ENCODE measurements at places on chromosomes 1 and 21.

- DNase-seq: peak; percentile 48
Measured at GRCh38 chr1:160171354-160171753, 19.0 kb upstream of the CASQ1 start.

DNA sequence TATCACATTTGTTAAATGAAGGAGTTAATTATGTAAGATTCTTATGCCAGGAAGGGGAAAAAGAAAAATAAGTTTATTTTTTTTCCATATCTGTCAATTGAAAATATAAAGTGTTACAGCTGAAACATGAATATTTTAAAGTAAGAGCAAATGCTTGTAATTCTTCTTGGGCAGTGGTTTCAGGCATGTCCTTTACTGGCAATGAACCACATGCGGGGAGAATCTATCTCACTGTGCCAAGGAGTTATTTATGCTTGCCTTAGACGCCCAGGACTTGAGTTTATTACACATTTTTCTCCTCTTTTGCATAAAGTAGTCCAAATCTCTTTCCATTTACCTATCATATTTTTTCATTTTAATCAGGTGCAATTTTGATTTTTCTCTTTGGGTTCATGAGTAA is 207.8 kb upstream of the NRIP1 start:
- no peak for DNase-seq

- no peak for DNase-seq
Measured at GRCh38 chr1:95027046-95027445, 45.7 kb downstream of the ALG14 start.

- peak; percentile 40 for DNase-seq
Measured at GRCh38 chr1:59076612-59077011, 220.3 kb upstream of the FGGY start.

DNA sequence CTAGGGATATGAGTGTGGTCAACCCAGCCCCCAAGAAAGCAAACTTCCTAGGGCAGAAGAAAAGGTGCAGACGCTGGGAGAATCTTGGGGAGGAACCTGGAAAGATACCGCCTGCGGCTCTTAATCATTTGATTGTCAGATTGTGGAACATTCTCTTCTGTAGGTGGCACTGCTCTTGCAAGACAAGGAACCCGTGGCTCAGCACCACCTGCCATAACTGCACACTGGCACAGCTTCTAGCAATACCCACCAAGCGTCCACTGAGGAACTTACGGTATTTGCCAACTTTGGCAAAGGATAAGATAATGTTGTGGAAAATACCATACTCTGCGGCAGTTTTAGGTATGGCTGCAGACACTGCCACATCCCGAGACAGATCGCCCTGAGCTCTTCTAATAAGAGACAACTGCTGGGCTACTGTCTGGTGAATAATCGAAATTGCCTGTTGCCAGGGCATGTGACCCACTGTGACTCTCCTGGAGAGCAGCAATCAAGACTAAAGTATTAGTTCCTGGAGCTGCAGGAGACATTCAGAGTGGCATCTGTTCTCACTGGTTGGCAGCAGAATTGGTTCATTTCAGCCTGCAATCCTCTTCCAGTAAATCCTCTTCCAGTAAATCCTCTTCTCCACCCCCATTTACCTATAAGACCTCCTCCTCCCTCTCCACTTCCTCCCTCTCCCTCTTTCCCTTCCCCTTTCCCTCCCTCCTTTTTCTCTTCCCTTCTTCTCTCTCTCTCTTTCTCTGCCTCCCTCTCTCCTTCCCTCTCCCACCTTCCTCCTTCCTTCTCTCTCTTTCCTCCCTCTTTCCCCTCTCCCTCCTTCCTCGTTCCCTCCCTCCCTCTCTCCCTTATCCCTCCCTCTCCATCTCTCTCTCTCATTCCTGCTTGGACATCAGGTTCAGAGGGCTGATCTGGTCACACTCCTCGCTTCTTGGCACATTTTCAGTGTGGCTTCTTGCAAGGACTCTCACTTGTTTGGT is 49.7 kb upstream of the B3GALT5 start:
- no peak for DNase-seq

- DNase-seq: no peak
Measured at GRCh38 chr1:14442669-14443068, 155.8 kb upstream of the KAZN start.

DNA sequence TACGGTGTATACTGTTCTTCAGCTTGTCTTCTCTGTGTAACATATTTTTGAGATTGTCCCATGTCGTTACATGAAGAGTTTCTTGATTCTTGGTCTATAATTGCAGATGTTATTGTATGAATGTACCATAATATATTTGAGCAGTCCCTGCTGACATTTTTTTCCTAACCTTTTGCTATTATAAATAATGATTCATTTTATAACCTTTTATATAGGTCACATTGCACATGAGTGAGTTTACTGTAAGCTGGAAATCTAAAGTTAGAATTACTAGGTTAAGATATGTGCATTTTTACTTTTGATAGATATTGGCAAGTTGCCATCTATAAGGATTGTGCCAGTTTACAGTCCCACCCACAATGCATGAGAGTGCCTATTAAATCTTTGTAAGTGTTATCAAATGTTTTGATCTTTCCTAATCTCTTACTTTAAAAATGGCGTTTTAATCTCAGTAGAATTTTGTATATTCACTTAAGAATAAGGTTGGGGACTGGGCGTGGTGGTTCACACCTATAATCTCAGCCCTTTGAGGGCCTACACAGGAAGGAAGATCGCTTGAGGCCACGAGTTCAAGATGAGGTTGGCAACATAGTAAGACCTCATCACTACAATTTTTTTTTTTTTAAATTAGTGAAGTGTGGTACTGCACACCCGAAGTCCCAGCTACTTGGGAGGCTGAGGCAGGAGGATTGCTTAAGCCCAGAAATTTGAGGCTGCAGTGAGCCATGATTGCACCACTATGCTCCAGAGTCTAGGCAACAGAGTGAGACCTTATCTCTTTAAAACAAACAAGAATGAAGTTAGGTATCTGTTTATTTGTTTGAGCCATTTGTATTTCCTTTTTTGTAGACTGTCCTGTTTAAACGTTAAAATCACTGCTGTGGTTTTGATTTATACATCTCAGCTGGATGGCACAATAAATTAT is 36.5 kb downstream of the ZMYM1 start:
- DNase-seq: no peak

DNA sequence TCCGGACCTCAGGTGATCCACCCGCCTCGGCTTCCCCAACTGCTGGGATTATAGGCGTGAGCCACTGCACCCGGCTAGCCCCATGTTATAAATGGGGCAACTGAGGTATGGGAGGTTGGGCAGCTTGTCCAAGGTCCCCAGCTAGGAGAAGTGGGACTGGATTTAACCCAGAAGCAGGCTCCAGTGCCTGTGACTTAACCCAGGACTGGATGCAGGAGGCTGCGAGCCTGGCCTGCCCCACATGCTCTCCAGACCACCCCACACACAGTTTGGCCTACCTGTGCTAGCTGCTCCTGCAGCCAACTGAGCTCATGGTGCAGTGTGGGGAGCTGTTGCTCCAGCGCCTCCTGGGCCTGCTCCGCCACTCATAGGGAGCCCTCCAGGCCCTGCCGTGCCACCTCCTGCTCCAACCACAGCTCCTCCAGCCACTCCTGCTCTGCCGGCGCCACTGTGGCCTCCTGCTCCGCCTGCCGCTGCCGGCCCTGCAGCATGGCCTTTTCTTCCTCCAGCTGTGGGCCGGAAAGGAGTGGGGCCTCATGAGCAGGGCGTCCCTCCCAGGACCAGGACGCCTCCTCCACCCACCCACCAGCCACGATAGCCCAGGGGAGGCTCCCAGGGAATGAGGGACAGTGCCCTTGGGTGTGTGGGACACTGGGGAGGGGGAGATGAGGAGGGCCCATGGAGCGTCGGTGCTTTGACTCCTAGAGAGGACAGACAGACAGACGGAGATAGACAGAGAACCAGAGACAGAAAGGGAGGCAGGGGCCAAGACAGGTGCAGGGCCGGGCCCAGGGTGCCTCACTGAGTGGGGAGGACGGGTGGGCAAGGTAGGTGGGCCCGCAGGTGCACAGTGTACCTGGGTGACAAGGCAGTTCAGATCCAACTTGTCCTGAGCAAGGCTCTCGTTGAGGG is 12.4 kb upstream of the NBPF1 start:
- no peak for DNase-seq

DNA sequence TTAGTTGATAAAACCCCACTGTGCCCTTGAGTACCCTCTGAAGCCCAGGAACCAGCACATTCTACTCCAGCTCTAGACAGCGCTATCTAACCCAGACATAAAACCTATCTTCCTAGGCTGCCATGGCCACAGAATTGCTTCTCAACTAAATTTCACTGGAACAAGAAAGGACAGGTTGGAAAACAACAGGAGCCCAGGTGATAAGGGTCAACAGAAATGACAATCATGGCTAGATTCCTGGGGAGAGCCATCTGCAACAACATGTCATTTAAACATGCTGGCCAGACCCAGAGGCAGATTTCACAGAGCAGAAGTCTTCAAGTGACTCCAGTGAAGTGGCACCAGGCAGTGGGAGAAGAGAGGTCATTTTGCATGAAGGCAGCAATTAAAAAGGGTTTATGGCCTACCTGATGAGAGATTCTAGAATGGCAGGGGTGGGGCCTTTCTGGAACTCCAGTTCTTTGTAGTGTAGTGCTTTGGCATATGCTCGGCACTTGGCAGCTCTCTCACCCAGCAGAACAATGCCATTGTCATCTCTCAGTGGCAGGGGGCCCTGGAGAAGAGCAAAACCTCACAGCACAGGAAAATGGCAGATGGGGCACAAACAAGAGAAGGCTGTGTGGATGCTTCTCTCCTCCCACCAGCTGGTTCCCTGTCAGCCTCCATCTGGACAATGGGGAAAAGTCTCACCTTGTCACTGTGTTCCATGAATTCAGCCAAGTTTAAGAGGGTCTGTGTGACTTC is 9.9 kb downstream of the ANGPTL7 start:
- no peak for DNase-seq

- peak; percentile 38 for DNase-seq
Measured at GRCh38 chr1:231359113-231359512, 21.0 kb downstream of the SPRTN start.

- no peak for DNase-seq
Measured at GRCh38 chr1:206512851-206513180, 5.5 kb downstream of the RASSF5 start.

DNA sequence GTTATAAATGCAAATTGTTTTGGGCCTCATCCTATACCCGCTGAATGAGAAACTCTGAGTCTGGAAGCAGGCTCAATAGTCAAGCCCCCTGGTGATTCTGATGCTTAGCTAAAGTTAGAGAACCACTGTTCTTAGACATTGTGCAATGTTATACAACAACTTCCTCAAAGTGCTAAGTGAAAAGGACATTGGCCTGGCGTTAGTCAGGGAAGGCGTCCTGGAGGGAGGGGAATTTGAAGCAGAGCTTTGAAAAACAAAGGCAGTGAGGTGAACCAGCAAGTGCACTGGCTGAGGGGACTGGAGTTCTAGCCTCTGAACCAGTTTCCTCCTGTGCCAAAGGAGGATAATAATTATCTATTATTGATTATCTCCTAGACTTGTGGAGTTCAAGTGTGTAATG is 5.1 kb downstream of the CD1D start:
- DNase-seq: no peak

DNA sequence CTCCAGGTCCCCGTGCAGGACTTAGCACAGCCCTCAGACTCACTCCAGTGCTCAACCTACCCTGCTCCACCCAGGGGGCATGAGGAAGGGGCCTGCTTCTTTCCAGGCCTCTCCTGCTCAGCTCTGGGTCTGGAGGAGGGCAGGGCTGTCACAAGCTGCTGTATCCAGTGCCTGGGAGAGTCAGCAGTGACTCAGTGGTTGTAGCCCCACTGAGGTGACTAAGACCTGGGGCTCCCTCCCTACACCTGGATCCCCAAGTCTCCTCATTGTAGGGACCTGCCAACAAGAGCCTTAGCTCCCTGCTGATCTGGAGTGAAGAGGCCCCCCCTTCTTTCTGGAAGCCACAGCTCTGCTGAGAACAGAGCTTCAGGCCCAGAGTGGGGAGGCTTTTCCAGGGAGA is 36.1 kb upstream of the FAM131C start:
- no peak for DNase-seq

DNA sequence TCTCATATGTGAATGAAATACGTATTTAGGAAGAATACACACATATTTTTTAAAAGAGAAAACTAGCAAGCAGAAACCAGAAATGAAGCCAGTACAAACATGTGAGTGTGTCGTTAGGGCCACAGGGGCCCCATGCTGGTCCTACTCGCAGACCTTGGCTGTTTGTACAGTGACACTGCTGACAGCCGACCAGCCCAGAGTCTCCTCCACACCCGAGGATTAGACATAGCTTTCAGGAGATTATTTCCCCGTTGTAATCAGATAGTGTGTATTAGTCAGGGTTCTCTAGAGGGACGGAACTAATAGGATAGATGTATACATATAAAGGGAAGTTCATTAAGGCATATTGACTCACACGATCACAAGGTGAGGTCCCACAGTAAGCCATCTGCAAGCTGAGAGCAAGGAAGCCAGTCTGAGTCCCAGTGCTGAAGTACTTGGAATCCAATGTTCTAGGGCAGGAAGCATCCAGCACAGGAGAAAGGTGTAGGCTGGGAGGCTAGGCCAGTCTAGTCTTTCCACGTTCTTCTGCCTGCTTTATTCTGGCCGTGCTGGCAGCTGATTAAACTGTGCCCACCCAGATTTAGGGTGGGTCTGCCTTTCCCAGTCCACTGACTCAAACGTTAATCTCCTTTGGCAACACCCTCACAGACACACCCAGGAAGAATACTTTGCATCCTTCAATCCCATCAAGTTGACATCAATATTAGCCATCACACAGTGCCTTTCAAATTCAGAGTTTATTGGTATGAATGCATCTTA is 51.2 kb downstream of the DIP2A start:
- DNase-seq: no peak

DNA sequence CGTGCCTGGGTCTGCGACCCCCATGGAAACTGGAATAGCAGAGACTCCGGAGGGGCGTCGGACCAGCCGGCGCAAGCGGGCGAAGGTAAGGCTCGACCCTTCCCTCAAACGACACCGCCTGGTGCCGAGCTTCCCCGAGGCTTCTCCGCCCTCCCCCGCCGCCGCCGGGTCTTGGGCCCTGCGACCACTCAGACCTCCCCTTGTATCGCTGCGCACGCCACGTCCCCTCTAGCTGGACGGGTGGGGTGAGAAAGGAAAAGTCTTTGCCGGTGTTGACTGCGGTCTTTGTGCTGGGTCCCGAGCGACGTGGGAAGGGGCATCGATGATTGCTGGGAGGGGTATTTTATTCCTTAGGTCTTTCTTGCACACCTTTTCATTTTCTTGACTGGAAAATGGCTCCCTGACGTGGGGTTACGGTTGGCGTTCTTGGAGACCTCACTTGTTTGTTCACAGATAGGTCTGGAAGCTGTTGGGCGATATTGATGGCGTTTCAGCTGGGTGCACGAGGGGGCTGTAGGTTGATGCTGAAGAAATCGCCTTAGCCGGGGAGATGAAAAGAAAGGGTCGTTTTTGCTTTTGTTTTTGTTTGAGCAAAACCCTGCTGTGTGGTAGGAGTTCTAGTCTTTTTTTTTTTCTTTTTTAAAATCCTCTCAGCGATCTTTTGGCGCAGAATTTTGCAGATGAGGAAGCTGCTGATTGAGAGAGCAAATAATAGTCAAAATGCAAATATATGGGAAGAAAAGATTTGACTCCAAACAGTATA is 776 bp downstream of the KDM1A start:
- no peak for DNase-seq

DNA sequence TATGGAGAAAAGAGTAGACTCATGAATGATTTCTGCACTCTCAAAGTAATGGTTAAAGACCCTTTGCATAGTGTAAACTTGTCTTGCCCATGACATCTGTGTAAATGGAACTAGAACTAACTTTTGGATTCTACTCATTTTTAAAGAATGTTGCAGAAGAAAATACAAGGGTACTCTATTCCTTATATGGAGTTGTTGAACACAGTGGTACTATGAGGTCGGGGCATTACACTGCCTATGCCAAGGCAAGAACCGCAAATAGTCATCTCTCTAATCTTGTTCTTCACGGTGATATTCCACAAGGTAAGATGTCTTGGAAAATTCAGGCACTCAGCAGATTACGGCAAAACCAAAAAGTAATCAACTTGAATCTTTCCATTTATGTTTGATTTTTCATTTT is 19.8 kb downstream of the CCT8 start:
- no peak for DNase-seq
